GM12891 (cell line): ENCODE measurements at places on chromosomes 5 and 9.

DNA sequence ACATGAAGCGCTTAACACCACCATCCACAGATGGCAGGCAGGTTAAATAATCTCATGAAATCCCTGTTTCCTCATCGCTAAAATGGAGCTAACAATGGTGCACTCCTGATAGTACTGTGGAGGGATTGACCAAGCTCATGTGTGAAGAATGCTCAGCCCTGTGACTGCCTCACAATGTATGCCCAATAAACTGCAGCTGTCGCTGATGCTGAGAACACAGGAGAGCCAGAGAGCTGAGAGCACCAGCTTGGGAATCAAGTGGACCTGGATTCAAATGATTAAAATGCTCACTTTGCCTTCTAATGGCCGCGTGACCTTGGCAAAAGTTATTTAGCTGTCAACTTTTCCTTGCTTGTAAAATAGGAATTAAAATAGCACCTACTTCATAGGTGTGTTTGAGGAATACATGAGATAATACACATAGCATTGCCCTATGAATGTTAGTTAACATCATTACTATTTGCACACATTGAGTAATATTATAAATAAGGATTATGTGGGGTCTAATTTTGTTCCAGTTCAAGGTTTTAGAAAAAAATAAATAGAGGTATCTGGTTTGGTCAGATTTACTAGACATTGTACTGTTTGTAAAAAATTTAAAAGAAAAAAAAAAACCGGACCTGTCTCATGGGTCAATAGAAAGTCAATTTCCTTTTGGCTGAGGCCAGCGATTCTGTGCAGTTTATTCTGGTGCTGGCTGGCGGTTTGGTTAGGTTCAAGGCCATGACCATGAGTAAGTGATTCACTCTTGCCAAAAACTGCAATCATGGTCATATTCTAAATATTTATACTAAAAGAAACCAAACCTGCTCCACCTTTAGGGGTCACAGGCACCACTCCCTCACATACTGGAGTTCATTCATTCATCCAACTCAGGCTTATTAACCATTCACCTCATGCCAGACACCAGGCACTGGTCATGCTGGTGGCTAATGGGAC is 101.3 kb downstream of the SH3TC2 start:
- no peak for DNase-seq

DNA sequence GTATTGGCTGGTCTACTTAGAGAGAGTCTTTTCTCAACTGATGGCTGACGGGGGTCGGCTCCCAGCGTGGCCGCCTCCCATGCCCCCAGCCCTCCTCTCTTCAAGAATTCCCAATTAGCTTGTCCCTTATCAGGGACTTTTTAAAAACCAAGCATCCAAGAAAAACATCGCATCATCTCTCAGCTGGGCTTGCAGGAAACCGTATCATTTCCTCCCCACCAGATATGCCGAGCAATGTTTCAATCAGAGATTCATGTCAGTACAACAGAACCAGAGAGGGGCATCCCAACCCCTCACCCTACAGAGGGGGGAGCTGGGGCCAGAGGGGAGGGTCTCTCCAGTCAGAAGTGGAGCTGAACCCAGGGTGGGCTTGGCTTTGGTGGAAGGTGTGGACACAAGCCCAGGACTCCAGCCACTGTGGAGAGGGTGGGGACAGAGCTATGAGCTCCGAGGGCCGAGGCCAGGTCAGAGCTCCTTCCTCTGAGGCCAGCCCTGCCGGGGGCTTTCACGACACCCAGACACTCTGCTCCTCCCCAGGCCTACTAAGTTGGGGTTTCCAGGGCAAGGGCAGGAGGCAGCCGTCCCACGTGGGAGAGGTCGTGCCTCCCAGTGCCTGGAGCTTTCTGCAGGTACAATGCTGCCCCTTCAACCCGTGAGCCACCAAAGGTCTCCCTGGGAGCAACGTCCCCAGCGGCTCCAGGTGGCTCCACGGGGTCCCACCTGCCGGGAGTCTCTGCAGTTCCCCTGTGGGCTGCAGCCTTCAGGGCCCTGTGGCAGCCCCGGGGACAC is 39.0 kb upstream of the TMEM250 start:
- DNase-seq: no peak

DNA sequence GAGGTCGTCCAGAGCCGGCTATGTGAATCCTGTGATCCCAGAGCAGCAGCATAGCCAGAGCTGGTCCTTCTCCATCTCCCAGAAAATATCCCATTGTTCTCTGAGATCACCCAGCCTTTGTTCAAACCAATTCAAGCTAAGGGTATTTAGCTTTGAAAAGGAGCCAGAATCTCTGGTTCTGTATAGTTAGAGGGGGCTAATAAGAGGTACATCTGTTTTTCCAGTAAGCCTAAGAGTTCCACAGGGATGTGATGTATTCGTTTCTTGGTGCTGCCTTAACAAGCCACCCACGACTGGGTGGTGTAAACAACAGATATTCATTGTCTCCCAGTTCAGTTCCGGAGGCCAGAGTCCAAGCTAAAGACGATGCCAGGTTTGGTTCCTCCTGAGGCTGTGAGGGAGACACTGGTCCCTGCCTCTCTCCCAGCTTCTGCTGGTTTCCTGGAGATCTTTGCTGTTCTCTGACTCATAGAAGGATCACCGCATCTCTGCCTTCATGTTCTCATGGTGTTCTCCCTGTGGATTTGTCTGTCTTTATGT is 344.8 kb downstream of the MTRR start:
- DNase-seq: no peak

GRCh38 chr9:72132052-72132451 is 17.2 kb upstream of the GDA start:
- no peak for DNase-seq

- DNase-seq: peak; percentile 84
Observed at GRCh38 chr9:4679268-4680172, at the start of gene CDC37L1. Gene CDC37L1, plus strand, starts transcription at chr9:4679569. Its CDS starts 199 bp downstream, at chr9:4679768.

DNA sequence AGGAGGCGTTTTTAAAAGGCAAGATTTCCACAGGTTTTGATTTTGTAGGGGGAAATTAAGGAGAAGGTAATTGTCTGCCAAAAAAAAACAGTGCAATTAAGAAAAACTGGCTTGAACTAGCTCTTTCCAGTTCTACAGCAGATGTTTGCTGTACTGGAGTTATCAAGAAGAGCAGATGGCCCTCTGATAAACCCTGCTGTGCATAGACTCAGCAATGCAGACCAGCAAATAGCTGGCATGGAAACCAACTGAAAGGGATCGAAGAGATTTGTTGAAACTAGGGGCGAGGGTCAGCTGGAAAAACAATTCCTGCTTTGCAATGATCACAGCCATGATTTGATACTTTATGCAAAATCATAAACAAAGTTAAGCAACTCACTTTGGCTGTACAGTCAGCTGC is 17.8 kb upstream of the BHMT start:
- no peak for DNase-seq

GRCh38 chr5:124065508-124065907 is 553.5 kb downstream of the CSNK1G3 start:
- DNase-seq: no peak

- DNase-seq: no peak
Observed at GRCh38 chr9:89426384-89426961, 71.4 kb downstream of the SEMA4D start.

- DNase-seq: no peak
Observed at GRCh38 chr5:141494761-141495452, 6.0 kb downstream of the PCDHGC5 start.

DNA sequence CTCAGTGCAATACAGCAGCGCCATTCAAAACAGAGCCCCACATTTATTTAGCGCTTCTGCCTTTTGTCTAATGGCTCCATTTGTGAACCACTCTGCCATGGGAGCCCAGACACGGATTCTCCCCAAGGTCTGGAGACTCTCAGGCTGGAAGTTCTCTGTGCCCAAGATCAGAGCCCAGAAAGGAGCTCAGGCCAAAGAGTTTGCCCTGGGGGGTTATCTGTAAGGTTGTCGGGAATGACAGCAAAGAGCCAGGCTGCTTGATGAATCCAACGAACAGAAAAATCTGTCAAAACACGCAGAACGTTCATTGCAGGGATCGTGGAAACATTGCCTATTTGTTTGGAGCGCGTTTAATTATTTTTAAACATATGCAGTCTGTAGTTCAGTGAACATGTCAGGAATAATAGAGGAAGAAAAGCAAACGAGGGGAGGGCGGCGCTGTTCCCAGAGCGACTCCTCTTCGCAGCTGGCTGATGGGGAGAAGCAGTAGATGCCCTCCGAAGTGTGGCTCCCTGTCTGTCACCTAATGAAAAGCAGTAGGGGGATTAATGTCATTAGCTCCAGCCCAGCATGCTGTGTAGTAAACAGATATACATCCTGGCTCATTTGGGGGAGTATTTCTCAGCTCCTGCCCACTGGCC is 464.9 kb upstream of the MPDZ start:
- no peak for DNase-seq

GRCh38 chr9:38035873-38036272 is 33.2 kb downstream of the SHB start:
- DNase-seq: no peak

DNA sequence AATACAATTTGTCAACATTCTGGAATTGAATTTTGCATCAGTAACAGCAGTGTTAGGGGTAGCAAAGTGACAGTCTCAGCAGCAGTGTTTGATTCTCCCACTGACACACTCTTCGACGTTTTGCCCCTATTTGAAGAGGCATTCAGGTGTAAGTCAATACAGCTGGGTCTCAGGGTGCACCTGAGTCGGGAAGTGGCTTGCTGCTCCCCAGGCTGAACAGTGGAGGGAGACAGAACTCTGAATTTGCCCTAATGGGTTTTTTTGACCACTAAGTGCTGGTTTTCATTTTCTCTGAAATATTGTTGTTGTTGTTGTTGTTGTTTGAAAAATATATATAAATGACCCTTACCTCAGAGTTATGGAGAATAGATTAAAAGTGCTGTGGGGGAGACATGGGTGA is 223.2 kb downstream of the TLR4 start:
- no peak for DNase-seq

DNA sequence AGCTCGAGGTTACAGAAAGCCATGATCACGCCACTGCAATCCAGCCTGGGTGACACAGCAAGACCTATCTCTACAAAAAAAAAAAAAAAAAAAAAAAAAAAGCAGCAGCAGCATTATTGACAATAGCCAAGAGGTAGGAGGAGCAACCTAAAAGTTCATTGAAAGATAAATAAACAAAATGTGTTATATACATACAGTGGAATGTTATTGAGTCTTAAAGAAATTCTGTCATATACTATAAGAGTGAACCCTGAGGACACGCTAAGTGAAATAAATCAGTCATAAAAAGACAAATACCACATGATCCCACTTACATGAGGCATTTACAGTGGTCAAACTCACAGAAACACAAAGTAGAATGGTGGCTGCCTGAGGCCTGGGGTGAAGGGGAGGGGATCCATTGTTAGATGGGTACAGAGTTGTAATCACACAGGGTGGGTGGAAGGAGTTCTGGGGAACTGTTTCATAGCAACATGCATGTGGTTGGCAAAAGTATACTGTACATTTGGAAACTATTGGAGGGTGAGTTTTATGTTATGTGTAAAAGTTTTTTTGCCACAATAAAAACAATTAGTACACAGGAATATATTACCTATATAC is 77.2 kb downstream of the MLLT3 start:
- no peak for DNase-seq

DNA sequence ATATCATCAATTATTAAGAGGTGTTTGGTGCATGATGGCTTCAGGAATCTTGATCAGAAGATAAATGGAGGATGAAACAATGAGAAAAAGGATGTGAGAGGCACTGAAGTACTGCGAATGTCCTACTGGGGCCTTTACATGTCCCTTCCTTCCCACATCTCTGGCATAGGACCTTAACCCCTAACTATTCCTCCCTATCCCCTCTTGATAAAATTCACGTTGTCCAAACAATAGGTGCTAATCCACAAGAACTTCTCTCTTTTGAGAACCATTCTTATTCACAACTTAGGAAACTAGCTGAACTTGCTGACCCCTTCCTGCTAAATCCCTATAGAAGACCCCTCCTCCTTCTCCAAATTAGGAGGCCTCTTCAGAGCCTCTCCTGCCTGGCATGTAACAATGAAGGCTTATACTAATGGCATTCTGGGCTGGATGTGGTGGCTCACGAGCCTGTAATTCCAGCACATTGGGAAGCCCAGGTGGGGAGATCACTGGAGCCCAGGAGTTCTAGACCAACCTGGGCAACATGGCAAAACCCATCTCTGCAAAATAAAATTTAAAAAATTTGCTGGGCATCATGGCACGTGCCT is 276.5 kb upstream of the SMARCA2 start:
- no peak for DNase-seq

DNA sequence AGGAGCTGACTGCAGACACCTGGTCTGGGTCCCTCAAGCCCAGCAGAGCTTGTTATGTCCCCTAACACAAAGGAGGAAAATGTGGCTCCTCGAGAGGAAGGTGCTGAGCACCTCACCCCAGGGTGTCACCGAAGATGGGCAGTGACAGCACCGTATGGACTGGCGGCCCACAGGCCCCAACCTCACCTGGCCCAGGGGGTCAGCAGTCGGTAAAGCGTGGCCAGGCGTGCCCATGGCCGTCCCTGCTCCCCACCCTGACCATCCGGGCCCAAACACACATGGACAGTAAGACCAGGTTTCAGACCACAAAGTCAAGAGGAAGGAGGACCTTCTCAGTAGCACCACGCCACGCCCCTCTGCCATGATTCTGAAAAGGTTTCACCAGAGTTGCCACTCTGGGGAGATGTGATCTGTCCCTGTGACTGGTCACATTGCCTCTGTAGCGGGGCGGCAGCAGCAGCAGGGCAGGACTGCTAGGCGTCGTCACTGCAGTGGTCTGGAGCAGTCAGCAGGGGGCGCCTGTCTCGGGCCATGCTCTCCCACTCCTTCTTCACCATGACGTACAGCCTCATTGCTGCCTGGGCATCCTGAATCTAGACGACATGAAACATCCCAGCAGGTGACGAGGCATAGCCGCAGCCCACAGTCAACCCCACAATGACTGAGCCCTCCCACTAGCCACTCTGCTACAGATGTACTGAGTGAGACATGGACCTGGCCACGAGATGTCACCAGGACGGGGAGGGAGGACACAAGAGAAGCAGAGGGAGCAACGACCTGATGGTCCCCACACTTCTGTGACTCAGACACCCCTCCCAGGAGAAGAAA is 11.1 kb downstream of the REXO4 start:
- DNase-seq: peak; percentile 90

DNA sequence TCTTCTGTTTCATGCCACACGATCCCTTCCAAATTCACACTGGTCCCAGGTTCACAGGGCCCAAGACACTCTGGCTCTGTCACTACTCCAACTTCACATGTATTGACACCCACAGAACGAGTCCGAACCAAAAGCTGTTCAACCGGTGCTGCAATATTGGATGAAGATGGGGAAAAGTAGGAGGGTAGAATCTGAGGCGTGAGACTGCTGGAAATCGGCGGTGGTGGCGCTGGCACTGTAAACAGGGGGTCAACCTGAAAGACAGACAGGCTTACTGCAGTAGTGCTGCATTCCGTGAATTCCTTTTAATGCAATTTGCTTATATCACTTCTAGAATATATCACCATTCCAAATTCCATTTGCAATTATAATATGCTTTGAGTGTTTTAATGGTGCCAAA is 45.4 kb downstream of the ZNF608 start:
- no peak for DNase-seq

- no peak for DNase-seq
Observed at GRCh38 chr9:124790801-124791505, 14.0 kb downstream of the OLFML2A start.
